Endothelial cell (in vitro differentiated cells): ENCODE measurements at places on chromosomes 3 and 15.
A peak's percentile ranks its signal among the peaks of the same experiment; 100 is the strongest.

GRCh38 chr15:48096813-48097212 is 24.0 kb upstream of the SLC24A5 start:
- no peak overlapping the region for H3K4me3 ChIP-seq
- DNase-seq: no peak
- H3K27me3 ChIP-seq: no peaks in the 10 kb centered on the region
- no peaks in the 10 kb centered on the region for H3K36me3 ChIP-seq
- no peak overlapping the region for H3K27ac ChIP-seq

DNA sequence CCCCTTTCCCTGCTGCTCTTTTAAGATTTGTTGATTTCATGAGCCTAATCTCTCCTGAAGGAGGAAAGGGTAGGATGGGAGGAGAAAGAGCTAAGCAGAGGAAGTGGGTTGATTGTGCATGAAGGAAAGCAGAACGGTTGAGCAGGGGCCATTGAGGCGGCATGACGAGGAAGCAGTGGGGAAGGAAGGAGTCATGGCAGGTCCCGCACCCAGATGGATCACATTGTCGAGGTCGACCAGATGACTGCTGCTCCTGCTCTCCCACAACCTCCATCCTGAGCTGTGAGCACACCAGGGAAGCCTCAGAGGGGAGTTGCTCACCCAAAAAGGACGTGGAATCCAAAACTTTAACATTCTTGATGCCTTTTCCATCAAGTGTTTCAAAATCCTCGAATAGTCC is 42.8 kb downstream of the ABTB1 start:
- no peak for DNase-seq
- no peak overlapping the region for H3K27ac ChIP-seq
- peaks cover 52% of the 10 kb centered on the region for H3K4me1 ChIP-seq
- H3K27me3 ChIP-seq: no peaks in the 10 kb centered on the region
- H3K4me3 ChIP-seq: no peak overlapping the region

- no peaks in the 10 kb centered on the region for H3K36me3 ChIP-seq
- DNase-seq: no peak
- H3K4me1 ChIP-seq: peaks cover 12% of the 10 kb centered on the region
- peaks cover 14% of the 10 kb centered on the region for H3K27me3 ChIP-seq
- no peak overlapping the region for H3K4me3 ChIP-seq
Measured at GRCh38 chr15:101118116-101118515, 133.7 kb downstream of the CHSY1 start.

DNA sequence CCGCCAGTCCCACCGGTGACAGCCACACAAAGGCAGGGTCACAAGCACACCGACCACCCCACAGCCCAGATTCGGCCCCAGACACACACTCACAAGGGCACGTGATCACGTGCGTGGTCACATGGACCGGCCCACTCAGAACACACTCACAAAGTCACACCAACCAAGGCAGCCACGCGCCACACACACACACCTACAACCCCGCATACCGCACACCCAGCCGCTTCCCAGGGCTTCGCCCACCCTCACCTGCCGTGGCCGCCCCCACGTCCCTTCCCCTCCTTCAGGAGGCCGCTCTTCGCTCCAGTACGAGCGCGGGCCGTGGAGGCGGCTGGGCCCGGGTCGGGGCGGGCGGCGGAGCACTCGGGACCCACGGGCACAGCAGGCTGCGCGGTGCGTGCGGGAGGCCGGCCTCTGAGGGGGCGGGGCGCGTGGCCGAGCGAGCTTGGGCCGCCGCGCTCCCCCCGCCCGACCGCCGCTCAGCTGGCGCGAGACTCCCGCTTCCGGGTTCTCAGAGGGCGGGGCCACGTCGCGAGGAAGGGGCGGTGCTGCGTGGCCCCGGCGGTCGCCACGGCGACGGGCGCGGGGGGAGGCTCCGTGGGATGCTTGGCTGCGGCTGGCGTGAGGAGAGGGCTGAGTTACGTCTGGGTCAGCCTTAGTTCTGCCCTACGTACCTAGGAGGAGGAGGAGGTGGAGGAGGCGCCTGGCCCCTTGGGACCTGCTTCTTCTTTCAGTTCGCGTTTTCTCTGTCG is at the start of gene SPG21:
TSS of gene SPG21 (minus strand) at position 499 of the 752 bp plus-strand sequence. CDS start 6,345 bp downstream, outside the sequence.
- peaks cover 30% of the 10 kb centered on the region for H3K4me1 ChIP-seq
- H3K4me3 ChIP-seq: peak within 1 kb of the TSS; percentile 99
- H3K27me3 ChIP-seq: peaks cover 5% of the 10 kb centered on the region
- H3K36me3 ChIP-seq: peaks cover 14% of the 10 kb centered on the region
- peak; percentile 96 for DNase-seq

DNA sequence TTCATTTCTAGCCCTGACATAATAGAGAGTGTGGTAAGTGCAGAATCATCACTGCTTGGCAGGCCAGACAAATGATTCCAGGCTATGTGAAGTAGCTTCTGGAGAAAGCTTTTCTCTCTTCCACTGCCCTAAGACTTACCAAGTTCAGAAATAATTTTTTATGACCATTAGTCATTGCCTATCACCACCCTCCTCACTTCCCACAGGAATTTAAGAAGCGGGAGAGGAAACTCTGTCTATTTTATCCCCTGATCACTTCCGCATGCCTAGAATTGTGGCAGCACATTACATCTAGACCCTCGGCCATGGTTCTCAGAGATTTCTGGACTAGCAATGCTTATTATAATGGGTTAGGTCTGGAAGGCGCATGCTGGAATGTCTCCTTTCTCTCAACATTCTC is 397.8 kb upstream of the NR2F2 start:
- no peak overlapping the region for H3K27ac ChIP-seq
- H3K27me3 ChIP-seq: no peaks in the 10 kb centered on the region
- DNase-seq: no peak
- H3K4me3 ChIP-seq: no peak overlapping the region
- H3K4me1 ChIP-seq: peaks cover 5% of the 10 kb centered on the region
- H3K36me3 ChIP-seq: no peaks in the 10 kb centered on the region

GRCh38 chr15:60301024-60301423 is 96.8 kb downstream of the ANXA2 start:
- no peaks in the 10 kb centered on the region for H3K4me1 ChIP-seq
- H3K4me3 ChIP-seq: no peak overlapping the region
- H3K27me3 ChIP-seq: no peaks in the 10 kb centered on the region
- DNase-seq: no peak
- H3K27ac ChIP-seq: no peak overlapping the region
- H3K36me3 ChIP-seq: no peaks in the 10 kb centered on the region

DNA sequence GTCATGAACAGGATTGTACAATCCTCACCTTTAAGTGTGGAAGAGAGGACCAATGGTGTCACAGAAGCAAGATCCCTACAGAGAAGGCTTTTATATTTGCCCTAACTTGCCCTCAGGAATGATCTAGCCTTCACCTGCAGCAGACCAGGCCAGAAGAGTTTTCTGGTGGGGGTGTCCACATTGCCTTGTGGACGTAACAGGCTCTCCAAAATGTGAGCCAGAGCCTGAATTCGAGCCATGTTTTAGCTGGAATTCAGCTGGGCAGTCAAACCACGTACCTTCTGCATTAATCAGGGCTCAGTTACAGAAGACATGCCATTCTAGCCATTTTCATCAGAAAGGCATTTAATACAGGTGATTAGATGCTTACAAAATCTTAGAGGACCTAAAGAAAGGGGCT is 23.6 kb upstream of the RAB7A start:
- H3K27ac ChIP-seq: no peak overlapping the region
- DNase-seq: no peak
- no peaks in the 10 kb centered on the region for H3K27me3 ChIP-seq
- no peak overlapping the region for H3K4me3 ChIP-seq

DNA sequence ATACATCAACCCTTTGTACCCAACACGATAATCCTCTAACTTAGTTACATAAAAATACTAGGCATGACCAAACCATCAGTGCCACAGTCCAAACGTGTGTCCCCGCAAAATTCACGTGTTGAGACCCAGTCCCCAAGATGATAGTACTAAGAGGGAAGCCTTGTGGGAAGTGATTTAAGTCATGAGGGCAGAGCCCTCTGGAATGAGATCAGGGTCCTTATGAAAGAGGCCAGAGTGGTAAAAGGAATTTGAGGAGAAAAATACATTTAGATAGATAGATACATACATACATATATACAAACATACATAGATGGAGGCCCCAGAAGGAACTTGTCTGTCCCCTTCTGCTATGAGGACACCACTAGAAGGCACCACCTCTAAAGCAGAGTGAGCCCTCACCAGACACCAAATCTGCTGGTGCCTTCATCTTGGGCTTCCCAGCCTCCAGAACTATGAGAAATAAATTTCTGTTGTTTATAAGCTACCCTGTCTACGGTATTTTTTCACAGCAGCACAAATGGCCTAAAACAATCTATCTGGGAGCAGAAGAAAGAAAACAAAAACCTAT is 8.0 kb downstream of the TBC1D2B start:
- no peaks in the 10 kb centered on the region for H3K36me3 ChIP-seq
- no peak overlapping the region for H3K27ac ChIP-seq
- H3K27me3 ChIP-seq: peaks cover 2% of the 10 kb centered on the region
- no peak overlapping the region for H3K4me3 ChIP-seq
- no peak for DNase-seq

GRCh38 chr15:52103217-52104207 is 9.1 kb downstream of the BCL2L10 start:
- no peak overlapping the region for H3K4me3 ChIP-seq
- no peak overlapping the region for H3K27ac ChIP-seq
- no peak for DNase-seq
- no peaks in the 10 kb centered on the region for H3K36me3 ChIP-seq

GRCh38 chr15:57463360-57463759 is 87.1 kb downstream of the CGNL1 start:
- H3K27me3 ChIP-seq: peaks cover 10% of the 10 kb centered on the region
- peak overlapping the region; percentile 34 for H3K27ac ChIP-seq
- H3K4me3 ChIP-seq: peak overlapping the region; percentile 70

DNA sequence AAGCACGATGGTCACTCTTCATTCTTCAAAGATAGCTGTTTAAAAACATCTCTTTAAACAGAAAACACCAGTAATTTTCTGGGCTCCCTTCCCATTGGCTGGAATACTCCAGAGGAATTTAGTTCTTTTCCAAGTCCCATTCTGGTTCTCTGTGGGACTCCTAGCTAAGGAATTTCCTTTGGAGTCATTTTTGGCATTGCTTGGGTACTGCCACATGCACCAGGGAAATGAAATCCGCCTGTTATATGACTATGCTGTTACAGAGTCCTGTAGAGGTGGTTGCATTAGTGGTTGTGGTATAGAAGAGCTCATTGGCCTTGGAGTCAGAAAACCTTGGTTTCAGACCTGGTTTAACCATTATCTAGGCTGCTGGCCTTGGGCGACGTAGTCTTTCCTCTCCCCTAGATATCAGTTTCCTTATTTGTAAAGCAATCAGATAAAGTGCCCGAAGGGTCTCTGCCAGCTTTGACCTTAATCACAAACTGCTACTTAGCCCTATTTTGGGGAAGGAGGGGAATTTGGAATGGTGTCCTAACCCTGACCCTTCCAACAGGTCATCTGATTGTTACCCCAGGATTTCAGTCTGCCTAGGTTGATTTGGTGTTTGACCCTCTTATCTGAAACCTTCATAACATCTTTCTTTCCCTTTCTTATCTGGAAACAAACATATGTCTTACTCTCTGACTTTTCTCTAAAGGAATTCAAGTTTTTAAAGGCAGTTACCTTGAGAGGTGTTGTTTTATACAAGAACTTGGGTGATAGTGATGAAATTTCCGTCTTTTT is 13.4 kb downstream of the RTP1 start:
- peaks cover 3% of the 10 kb centered on the region for H3K27me3 ChIP-seq
- DNase-seq: no peak
- H3K4me3 ChIP-seq: no peak overlapping the region
- no peak overlapping the region for H3K27ac ChIP-seq
- H3K4me1 ChIP-seq: no peaks in the 10 kb centered on the region

GRCh38 chr15:80828796-80829195 is 49.6 kb downstream of the CEMIP start:
- H3K4me1 ChIP-seq: peaks cover 4% of the 10 kb centered on the region
- DNase-seq: no peak
- no peak overlapping the region for H3K27ac ChIP-seq
- no peak overlapping the region for H3K4me3 ChIP-seq

DNA sequence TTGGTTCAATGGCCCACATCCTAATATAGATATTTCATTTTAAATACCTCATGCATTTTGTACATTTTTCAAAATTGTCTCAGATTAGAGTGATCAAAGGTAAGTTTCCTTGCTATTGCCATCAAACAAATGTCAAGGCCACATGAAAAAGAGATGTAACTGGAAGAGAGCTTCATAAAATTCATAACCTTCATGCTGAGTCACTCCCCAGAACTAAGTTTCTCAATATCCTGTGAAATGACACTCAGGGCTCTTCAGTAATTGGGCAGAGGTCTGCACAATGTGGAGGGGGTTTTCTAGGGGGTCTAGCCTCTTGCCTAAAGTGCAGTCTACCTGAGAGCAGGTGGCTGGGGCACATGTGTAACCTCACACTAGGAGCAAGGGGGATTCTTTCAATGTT is 152.2 kb upstream of the SLC2A2 start:
- H3K36me3 ChIP-seq: peaks cover 18% of the 10 kb centered on the region
- H3K27ac ChIP-seq: no peak overlapping the region
- no peak overlapping the region for H3K4me3 ChIP-seq
- DNase-seq: no peak

GRCh38 chr3:173796890-173797289 is 399.3 kb downstream of the NLGN1 start:
- no peaks in the 10 kb centered on the region for H3K27me3 ChIP-seq
- H3K27ac ChIP-seq: no peak overlapping the region
- no peak for DNase-seq
- no peaks in the 10 kb centered on the region for H3K36me3 ChIP-seq

GRCh38 chr3:13016721-13017255 is 56.4 kb downstream of the IQSEC1 start:
- H3K4me3 ChIP-seq: peak overlapping the region; percentile 14
- peaks cover 19% of the 10 kb centered on the region for H3K4me1 ChIP-seq
- peaks cover 14% of the 10 kb centered on the region for H3K36me3 ChIP-seq
- H3K27me3 ChIP-seq: peaks cover 22% of the 10 kb centered on the region
- H3K27ac ChIP-seq: no peak overlapping the region
- DNase-seq: no peak

GRCh38 chr3:153702106-153702505 is 419.1 kb upstream of the ARHGEF26 start:
- no peak for DNase-seq
- H3K27me3 ChIP-seq: no peaks in the 10 kb centered on the region
- no peak overlapping the region for H3K4me3 ChIP-seq
- no peak overlapping the region for H3K27ac ChIP-seq

- H3K27ac ChIP-seq: no peak overlapping the region
- H3K4me3 ChIP-seq: no peak overlapping the region
- H3K27me3 ChIP-seq: peaks cover 3% of the 10 kb centered on the region
- H3K36me3 ChIP-seq: peaks cover 14% of the 10 kb centered on the region
- no peak for DNase-seq
- peaks cover 47% of the 10 kb centered on the region for H3K4me1 ChIP-seq
Measured at GRCh38 chr3:149599236-149599635, 58.6 kb downstream of the WWTR1 start.

- DNase-seq: peak; percentile 96
- no peak within 1 kb of the TSS for H3K27ac ChIP-seq
- H3K36me3 ChIP-seq: no peaks in the 10 kb centered on the region
- H3K4me3 ChIP-seq: peak within 1 kb of the TSS; percentile 88
- peaks cover 6% of the 10 kb centered on the region for H3K4me1 ChIP-seq
Measured at GRCh38 chr15:51681303-51681963, at the start of gene SCG3. SCG3 (plus strand) TSS chr15:51681503; CDS start chr15:51681756, 253 bp downstream.

GRCh38 chr3:70053293-70053692 is 53.8 kb downstream of the SAMMSON start:
- no peak for DNase-seq
- H3K4me1 ChIP-seq: no peaks in the 10 kb centered on the region
- no peaks in the 10 kb centered on the region for H3K36me3 ChIP-seq
